ENCODE measurements at places on chromosomes 4 and X.

DNA sequence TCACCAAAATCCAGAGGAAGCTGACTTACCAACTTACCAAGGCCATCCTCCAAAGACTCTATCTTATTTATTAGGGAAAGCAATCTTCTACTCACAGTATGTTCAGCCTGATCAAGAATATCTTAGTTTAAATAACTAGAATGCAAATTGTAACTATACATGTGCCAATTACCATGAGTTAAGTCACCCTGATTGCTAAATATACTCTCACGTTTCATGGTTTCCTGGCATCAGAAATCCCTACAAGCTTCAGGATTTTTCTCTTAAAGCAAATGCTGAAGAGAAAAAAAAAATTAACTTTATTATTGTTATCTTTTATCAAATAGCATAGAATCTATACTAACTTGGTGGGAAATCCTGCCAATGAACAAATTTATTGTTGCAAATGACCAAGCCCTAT is 63.0 kb upstream of the MXD4 start:
- DNase-seq, result peak; percentile 17

GRCh38 chr4:128525387-128525786 is 237.8 kb upstream of the PGRMC2 start:
- peak; percentile 30 for DNase-seq

GRCh38 chrX:136192839-136193414 is 45.6 kb downstream of the FHL1 start:
- DNase-seq, result no peak

DNA sequence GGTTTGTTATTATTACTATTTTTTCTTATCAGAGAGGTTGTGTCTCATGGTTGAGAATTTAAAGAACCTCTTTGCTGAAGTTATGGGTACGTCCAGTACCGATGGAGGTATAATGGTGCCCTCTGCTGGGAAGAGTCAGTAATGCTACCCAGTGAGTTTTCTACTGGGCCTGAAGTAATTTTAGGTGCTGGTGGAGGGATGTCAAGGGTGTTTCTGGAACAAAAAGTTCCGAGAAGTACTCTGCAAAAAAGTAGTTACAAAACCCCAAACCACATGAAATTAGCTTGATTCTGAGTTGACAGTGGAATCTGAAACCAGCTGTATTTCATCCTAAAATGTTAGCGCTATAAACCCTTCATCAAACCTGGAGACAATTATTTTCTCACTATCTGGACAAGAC is 102.5 kb upstream of the MID1 start:
- peak; percentile 57 for DNase-seq

- DNase-seq, result no peak
These were observed 106.5 kb downstream of the SLC7A11 start for GRCh38 chr4:138135610-138136009.

- no peak for DNase-seq
These were observed 17.2 kb upstream of the PRDM5 start for GRCh38 chr4:120939693-120940092.

- peak; percentile 20 for DNase-seq
These were observed 114.1 kb upstream of the NWD2 start for GRCh38 chr4:37130465-37130864.

GRCh38 chr4:8350841-8351461 is 81.4 kb downstream of the HTRA3 start:
- no peak for DNase-seq

- no peak for DNase-seq
These were observed 543.8 kb upstream of the SLIT2 start for GRCh38 chr4:19707876-19708275.

DNA sequence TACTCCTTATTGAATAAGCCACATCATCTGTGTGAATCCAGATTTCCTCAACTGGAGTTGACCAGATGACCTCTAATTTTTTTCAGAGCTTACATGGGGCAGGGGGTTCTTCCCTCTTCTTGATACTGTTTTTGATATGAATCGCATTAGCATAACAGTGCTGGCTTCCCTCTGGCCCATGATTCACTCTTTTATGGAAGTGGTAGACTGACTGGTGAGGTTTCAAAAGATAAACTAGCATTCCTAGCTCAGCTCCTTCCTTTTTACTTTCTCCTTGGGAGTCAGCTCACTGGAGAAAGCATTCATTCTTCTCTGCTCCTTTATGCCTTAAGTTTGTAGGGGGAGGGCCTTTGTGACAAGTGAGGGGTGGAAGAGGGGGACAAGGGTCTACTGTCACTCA is 161.0 kb upstream of the FGF13 start:
- no peak for DNase-seq

- DNase-seq, result peak; percentile 70
These were observed at the start of gene TCEAL8 for GRCh38 chrX:103254921-103255493. TSS of gene TCEAL8 (minus strand) at chrX:103255155. CDS start at chrX:103253979, 1,176 bp downstream.

GRCh38 chr4:173990126-173990868 is 293.2 kb downstream of the FBXO8 start:
- DNase-seq, result peak; percentile 42

GRCh38 chrX:44162964-44163475 is 180.5 kb downstream of the EFHC2 start:
- no peak for DNase-seq

- DNase-seq, result peak; percentile 14
These were observed 58.2 kb upstream of the RBM47 start for GRCh38 chr4:40687676-40688389.

DNA sequence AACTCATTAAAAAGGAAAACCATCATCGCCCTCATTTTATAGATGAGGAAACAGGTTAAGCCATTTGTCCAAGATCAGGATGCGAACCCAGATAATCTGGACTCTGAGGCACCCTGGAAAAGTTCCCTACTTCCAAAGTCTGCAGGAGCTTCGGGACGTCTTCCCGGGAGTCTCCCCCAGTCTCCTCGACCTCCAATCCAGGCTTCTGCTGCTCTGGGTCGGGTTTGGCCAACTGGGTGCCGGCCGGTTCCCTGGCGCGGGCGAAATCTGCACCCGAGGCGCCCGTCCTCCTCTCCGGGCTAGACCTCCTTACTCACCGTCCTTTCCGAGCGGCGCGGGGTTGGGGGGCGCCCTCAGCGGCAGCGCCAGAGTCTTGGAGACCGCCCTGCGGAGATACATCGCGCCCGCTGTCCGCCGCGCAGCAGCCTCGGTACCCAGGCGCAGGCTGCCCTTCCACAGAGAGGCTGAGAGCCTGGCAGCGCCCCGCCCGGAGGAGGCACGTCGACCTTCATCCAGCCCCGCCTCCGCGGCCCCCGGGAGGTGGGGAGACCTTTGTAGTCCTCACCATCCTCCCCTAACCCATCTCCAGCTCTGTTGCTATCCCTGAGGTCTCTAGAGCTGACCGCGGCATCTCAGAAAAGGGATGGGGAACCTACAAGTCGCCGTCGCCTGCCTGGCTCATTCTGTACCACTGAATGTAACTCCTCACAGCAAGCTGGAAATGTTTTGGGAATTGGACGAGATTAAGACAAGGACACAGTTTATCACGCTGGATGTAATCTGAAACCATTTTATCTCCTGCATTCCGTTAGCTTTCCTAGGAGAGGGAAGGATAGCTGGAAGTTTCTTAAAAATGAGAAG is at the start of gene MGARP:
Gene MGARP (minus strand): TSS at position 466 of the 861 bp plus-strand sequence. CDS start 67 bp downstream, at position 399.
- no peak for DNase-seq

DNA sequence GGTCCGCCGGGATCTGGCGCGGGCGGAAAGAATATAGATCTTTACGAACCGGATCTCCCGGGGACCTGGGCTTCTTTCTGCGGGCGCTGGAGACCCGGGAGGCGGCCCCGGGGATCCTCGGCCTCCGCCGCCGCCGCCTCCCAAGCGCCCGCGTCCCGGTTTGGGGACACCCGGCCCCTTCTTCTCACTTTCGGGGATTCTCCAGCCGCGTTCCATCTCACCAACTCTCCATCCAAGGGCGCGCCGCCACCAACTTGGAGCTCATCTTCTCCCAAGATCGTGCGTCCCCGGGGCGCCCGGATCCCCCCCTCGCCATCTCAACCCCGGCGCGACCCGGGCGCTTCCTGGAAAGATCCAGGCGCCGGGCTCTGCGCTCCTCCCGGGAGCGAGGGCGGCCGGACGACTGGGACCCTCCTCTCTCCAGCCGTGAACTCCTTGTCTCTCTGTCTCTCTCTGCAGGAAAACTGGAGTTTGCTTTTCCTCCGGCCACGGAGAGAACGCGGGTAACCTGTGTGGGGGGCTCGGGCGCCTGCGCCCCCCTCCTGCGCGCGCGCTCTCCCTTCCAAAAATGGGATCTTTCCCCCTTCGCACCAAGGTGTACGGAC is 482 bp upstream of the SHOX start:
- no peak for DNase-seq

GRCh38 chr4:8171984-8172924 is 13.6 kb upstream of the ABLIM2 start:
- DNase-seq, result no peak

- DNase-seq, result no peak
These were observed 93.8 kb downstream of the INPP4B start for GRCh38 chr4:142752202-142752786.

- DNase-seq, result no peak
These were observed 125.9 kb downstream of the SHISA3 start for GRCh38 chr4:42523066-42523718.

DNA sequence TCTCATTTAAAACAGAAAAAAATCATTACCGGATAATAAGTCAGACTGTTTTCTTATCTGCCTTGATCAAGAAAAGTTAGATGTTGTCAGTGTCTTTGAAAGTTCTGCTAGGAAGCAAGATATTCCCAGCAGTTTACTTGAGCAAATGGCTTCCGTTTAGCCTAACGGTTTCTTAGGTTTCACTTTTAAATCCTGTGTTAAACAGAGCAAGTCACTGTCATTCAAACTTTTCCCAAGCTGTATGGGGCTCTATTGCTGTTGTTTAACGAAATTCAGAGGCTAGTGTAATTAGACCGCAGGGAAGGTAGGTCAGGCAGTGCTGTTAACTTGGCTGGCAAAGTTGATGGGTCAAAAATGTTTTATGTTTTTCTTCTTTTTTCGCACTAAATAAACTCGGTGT is 80.3 kb upstream of the NEIL3 start:
- no peak for DNase-seq

DNA sequence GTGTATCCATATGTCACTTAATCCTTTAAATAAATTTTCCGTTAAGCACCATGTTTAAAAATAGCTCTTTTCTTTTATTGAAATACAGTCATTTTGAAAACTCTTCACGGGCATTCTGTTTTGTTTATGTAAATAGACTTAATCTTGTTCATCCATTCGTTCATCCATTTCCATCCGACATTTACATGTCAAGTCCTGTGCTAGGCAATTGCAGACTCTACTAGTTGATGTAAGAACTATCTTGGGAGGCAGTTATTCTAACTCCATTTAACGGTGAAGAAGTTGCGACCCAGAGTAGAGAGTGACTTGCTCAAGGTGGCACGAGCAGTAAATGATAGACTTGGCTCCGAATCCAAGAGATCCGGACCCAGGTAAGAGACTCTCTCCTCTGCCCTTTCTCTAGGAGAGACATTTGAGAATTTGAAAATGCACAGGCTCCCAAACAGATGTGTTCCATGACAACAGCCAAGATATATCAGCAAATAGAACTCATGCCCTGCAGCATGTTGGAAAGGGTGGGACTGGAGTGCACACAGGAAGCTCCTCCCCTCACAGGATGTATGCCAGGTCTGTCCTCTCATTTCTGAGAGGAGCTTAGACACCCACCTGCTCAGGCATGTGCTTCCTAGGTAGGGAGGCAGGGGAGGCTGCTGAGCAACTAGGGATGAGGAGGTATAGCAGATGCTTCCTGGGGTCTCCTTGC is 64.5 kb downstream of the DRD5 start:
- no peak for DNase-seq

DNA sequence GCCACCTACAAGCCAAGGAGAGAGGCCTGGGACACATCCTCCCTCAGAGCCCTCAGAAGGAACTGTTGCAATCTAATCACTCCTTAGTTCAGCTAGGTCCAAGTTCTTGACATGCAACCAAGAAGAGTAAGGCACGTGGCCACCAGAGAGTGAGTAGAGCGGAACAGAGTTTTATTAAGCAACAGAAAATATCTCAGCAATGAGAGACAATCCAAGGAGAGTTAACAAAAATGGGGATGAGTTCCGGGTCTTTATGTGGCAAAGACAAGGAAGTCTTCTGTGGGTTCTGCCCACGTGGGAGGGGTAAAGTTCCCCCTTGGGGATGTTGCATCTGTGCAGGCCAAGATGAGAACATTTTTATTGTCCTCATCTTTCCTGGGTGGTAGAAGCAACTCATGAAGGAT is 38.5 kb upstream of the PROM1 start:
- DNase-seq, result no peak

DNA sequence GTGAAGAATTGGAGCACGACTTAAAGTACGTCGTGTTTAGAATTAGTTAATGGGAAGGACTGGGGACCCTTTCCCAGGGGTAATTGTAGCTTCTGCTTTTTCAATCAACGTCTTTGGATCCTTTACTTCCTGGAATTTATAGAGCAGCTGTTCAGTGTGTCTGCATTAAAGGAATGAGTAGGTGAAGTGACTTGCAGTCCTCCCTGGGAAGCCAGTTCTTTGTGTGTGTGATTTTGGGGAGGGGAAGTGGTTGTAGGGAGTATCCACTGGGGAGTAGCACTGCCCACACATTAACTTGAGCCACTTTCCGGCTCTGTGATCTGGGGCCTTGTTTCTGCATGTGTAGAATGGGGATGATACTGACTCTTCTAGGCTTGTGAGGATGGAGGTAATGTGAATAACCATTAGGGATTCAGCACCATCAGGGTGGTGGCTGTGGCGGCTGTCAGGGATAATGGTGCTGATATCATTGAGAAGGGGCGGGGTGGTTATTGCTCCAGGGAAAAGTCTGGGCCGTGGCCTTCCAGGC is 54.7 kb downstream of the TMEM131L start:
- DNase-seq, result no peak

GRCh38 chrX:150581093-150581775 is 12.8 kb downstream of the MTM1 start:
- DNase-seq, result peak; percentile 69

- DNase-seq, result no peak
These were observed 524 bp downstream of the RAB33A start for GRCh38 chrX:130172127-130172845.

GRCh38 chrX:63754136-63754859 is 30.7 kb downstream of the ARHGEF9 start:
- DNase-seq, result peak; percentile 19

- DNase-seq, result peak; percentile 17
These were observed 740.1 kb upstream of the PITX2 start for GRCh38 chr4:111362941-111363361.

DNA sequence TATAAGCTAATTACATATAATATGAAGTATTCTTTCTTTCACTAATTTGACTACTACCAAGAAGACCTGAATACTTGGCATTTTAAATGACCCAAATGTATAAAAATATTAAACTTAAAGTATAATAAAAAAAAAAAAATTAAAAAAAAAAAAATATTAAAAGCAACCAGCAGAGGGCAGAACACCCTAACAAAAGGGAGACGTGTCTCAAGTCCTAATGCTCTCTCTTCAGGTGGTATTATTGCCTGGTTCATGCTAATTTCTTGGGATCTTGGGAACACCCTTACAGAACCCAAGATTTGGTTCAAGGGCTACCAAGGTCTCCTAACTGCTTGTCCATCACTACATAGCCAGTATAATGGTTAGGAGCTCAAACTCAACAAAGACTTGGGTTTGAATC is 754.8 kb downstream of the RAB28 start:
- DNase-seq, result peak; percentile 44

- DNase-seq, result no peak
These were observed 42.9 kb downstream of the FAT4 start for GRCh38 chr4:125357675-125358074.

- DNase-seq, result peak; percentile 23
These were observed 119.4 kb downstream of the AKAP4 start for GRCh38 chrX:50081282-50081889.

GRCh38 chr4:184196730-184197385 is 20.8 kb downstream of the ENPP6 start:
- DNase-seq, result no peak

Data from MCF 10A (cell line).